Liver (tissue), 10 donors: ENCODE measurements at places on chromosomes 5 and 9. TPM values are rescaled to one million over a fixed set of nuclear protein-coding genes. Genes with fewer than 3 reads are reported as not detected.

- DNase-seq, result no peak
Measured at GRCh38 chr5:72138943-72139521, 31.8 kb downstream of the MAP1B start.

GRCh38 chr5:123460296-123460729 lies 37.1 kb upstream of the CEP120 start:
- DNase-seq, result no peak

- DNase-seq, result no peak
Measured at GRCh38 chr5:127577458-127577857, 60.0 kb downstream of the PRRC1 start.

GRCh38 chr9:16668734-16669295 lies 201.7 kb downstream of the BNC2 start:
- no peak for DNase-seq

DNA sequence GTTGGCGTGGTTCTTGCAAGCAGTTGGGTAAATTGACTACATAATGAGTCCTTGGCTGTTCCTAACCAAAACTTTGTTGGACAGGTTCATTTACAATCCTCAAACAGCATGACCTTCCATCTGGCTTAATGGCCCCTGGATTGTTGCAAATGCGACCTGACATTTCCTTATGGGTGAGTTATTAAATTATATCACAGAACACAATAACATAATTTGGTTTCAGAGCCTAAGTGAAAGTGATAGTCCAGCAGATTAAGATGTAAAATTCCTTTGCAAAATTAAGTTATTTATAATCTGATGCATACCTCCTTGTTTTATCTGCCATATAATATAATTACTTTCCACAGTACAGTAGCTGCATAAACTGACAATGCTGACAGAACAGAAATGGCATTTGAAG lies 224.4 kb downstream of the TUSC1 start:
- DNase-seq, result no peak

GRCh38 chr5:10671041-10672008 lies 89.7 kb downstream of the DAP start:
- no peak for DNase-seq

DNA sequence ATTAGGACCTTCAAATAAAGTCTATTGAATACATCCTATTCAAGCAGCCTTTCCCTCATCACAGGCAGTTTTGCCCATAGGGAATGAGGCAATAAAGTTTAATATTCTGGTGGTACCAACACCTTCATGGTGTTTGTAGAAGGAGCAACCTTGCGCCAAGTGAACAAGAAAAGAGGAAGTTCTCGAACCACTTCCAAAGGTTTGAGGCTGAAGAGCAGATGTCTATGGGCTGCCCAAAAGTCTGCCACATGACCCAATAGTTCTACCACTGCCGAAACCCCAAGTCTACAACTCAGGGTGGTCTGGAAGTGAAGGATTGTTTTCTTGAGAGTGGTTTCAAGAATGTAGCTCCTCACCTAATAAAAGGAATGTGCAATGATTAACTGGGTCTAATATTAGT lies 123.1 kb downstream of the NPR3 start:
- DNase-seq, result no peak

- DNase-seq, result no peak
Measured at GRCh38 chr9:111978616-111979015, 82.0 kb downstream of the UGCG start.

DNA sequence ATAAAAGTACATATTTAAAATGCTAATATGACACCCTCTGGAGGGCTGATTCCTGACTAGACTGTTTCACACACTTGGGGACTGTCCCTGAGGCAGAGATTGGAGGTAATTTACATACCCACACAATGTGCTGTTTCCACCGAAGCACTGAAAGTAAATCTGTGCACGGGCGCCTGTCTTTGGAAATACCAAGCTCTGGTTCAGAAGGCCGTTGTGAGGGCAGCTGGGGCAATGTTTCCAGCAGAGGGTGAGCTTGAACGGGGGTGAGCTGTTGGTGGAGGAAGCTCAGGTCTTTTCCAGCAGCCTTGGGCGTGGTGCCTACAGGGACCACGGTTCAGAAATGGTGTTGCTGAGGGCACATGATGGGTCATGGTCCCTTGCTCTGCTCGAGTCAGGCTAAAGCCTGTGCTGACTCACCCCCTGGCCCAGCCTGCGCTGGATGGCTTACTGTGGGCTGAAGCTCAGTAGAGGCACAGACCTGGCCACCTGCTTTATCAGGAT lies 25.8 kb upstream of the HMCN2 start:
- no peak for DNase-seq

GRCh38 chr9:18722882-18723281 lies 248.9 kb downstream of the ADAMTSL1 start:
- no peak for DNase-seq

DNA sequence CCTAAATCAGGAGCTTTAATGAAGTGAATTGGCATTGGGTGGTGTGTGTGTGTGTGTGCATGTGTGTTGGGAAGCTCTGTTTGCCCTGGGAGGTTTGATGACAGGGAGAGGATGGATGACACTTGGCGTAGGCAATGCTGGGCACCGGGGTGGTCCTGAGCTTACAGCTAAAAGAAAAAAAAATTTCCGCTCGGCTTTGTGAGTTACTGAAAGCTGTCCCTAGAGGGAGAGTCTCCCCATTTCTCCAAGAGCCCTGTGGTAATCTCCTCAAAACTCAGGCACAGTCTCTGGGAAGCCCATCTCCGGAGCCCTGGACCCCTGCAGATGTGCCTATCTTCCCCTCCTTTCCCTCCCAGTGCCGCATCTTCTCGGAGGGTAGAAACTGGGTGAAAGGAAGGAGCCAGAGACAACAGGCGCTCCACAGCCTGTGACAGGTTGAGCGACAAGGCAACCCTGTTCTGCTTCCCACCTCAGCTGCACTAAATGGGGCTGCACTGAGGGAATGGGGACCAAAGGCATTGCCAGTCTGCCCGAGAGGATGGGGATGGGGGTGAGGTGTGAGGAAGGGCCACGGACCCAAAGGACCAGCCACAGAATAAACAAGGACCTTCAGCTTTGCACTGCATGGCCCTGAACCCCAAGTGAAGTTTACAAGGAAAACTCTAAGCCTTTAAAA lies 35.8 kb upstream of the TIFAB start:
- DNase-seq, result no peak

DNA sequence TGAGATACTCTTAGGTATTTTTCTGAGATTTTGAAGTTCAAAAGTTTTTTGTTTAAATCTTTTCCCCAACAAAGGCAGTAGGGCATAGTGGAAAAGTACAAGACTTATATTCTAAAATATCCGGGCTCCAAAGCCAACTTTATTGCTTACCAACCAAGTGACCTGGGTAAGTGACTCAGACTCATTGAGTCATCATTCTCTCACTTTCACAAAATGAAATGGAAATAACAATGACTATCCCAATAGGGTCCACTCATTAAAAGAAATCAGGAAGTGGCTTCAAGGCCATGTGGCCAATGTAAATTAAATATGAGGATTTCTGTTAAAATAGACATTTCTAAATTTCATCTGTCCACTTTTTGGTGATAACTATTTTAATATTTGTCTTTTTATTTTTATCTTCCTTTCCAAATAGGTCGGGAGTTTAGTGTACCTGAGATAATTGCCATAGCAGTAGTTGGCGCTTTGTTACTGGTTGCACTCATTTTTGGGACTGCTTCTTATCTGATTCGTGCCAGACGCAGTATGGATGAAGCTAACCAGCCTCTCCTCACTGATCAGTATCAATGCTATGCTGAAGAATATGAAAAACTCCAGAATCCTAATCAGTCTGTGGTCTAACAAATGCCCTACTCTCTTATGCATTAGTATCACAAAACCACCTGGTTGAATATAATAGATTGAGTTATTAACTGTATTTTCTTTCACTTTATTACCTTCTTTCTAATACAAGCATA lies 15.5 kb downstream of the TYRP1 start:
- DNase-seq, result no peak

DNA sequence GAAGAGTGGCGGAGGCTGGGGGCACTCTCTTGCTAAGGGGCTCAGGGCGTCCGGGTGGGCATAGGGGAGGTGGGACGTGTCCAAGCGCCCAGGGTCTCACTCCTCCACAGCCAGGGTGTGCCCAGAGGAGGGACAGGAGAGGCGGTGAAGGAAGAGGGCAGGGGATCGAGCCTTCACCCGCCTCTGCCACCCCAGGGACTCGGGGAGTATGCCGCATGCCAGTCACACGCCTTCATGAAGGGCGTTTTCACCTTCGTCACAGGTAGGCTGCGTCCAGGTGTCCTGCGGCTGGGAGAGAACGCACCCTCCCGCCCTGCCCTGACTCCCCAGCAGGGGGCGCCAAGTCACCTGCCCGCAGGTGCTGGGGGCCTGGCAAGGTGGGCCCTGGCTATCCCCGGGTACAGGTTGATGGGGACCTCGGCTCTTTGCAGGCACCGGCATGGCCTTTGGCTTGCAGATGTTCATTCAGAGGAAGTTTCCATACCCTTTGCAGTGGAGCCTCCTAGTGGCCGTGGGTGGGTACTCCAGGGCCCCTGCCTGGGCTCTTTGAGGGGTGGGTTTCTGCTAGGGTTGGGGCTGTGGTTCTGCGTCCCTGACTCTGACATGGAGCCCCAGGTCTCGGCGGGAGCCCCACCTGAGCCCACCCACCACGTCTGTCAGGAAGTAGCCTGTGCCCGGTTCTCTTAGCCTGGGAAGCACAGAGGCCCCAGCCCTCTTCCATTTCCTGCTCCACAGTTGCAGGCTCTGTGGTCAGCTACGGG lies 552 bp downstream of the TMEM141 start:
- DNase-seq, result peak; percentile 75

DNA sequence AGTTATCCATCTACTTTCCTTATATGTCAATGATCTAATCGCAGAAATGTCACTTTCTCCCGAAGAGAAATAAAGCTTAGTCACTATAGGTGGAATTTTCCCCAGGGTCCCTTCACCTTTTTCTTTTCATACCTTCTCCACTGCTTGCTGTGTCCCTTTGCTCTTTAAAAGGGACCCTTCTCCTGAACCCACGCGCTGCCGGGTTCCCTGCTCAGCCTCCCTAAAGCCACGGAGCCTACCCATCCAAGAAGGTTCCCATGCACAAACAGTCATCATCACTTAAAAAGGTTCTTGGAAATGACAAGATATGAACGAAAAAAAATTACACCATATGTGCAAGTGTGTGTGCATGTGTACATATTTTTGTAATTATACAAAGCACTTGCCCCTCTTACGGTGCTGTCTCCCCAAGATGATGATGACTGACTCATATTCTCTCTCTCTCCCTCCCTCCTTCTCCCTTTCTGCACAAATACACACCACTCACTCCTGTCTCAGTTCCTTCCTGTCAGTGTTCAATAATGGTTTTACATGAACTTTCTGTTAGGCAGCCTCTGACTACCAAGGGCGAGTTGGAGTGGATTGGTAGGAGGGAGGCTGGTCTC lies 1.5 kb upstream of the PTPRD start:
- no peak for DNase-seq

DNA sequence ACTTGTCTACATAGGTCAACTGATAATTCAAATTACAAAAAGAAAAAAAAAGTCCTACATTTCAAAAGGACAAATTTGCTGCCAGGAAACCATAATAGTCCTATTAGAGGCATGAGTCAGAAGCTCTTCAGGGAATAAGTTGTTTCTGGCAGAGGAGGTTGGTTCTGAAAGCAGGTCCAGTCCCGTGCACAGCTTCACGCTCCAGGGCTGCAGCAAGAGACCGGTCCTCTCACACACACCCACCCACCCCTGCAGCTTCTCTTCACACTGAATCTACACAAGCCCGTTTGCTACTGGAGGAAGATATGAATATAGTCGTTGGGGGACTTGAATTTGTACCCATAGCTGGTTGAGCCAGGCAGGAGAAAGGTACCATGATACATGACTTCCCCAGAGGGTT lies 36.9 kb upstream of the SLC1A3 start:
- no peak for DNase-seq

- DNase-seq, result no peak
Measured at GRCh38 chr5:82885627-82886389, 191.4 kb downstream of the TMEM167A start.

DNA sequence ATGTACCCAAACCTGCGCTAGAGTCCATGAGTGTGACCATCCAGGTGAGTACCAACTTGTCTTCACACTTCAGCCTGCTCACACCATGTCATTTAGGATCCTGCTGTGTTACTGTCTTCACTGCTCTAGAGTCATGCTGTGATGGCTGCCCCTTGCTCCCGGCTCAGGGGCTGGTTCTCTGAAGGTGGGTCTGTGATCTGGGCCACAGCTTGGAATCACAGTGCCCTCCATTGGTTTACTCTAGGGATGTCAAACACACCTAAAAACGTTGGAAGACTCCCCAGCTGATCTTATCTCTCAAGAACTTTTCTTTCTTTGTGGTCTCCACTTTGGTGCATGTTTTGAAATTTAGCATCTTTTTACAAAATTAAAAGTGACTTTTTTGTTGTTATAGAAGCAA lies 53.8 kb downstream of the NFX1 start:
- no peak for DNase-seq

DNA sequence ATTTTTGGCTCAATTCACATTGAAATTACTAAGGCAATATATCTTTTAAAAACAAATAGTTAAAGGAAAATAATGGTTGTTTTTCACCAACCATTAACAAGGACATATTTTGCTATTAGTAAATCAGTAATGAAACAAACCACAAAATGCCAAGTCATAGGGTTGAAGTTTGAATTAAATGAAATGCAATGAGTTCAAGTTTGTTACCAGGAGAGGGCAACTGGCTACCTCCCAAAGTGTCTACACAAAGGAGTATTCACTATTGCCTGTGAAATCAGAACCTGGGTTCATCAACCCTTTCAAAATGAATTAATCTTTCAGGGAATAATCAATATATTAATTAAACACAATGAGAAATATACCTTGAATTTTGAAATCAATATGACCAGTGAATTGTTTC lies 138.4 kb upstream of the DMRTA1 start:
- no peak for DNase-seq

DNA sequence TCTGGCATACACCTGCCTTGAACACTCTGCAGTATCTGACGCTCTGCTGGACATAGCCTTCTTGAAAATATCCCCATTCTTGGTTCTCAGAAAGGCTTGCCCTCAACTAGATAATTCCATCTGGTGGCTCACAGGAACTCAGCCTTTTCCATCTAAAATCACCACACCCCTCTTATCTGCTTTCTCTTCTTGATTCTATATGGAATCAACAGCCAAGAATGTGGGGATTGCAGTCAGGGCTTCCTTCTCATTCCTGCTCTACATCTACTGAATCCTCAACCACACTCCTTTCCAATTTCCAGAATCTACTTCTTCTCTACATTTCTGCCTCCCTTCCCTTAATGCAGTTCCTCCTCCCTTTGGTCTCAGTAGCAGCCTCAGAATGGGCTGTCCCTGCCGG lies 170.1 kb downstream of the SEMA5A start:
- no peak for DNase-seq

TICAM2 gene
- total RNA-seq, result 0.59 TPM

RORB gene
- total RNA-seq, result 0.05 TPM

PCDHGC4 gene
- 0.33 TPM for total RNA-seq

FAM174A gene
- total RNA-seq, result 8.4 TPM

IL9 gene
- total RNA-seq, result not detected

SKP2 gene
- 28.2 TPM for total RNA-seq

IFNE gene
- total RNA-seq, result not detected

HSPB3 gene
- not detected for total RNA-seq
